ENCODE measurements at places on chromosomes 2 and 18. TPM values are rescaled to one million over a fixed set of nuclear protein-coding genes. Genes with fewer than 3 reads are reported as not detected.

The CD207 gene
- total RNA-seq, result 1.8 TPM

The PDE11A gene
- total RNA-seq, result not detected

The C1D gene
- 14.1 TPM for total RNA-seq

The GKN1 gene
- not detected for total RNA-seq

The PUS10 gene
- 18.5 TPM for total RNA-seq

The CDH7 gene
- not detected for total RNA-seq

The ABCG5 gene
- total RNA-seq, result not detected

The RALB gene
- 43.2 TPM for total RNA-seq

The ZAP70 gene
- total RNA-seq, result 97.4 TPM

The TEX44 gene
- total RNA-seq, result not detected

The UCN gene
- 1.3 TPM for total RNA-seq

The OSBPL1A gene
- 2.0 TPM for total RNA-seq

The UGT1A8 gene
- total RNA-seq, result not detected

The TUBA4B gene
- not detected for total RNA-seq

The ARMC9 gene
- 2.5 TPM for total RNA-seq

The SLC19A3 gene
- not detected for total RNA-seq

The AMER3 gene
- not detected for total RNA-seq

The FEV gene
- not detected for total RNA-seq

The MOCOS gene
- total RNA-seq, result not detected

The NAGK gene
- total RNA-seq, result 104 TPM

The ERICH2 gene
- total RNA-seq, result not detected

The UBR3 gene
- total RNA-seq, result 54.1 TPM

The CENPA gene
- 18.5 TPM for total RNA-seq

The C2orf78 gene
- total RNA-seq, result not detected

The PFN4 gene
- total RNA-seq, result 1.2 TPM

The GULP1 gene
- not detected for total RNA-seq

The ABI2 gene
- 38.6 TPM for total RNA-seq

The CMPK2 gene
- 6.4 TPM for total RNA-seq

The MYCN gene
- not detected for total RNA-seq

The TCF23 gene
- not detected for total RNA-seq

The POTEI gene
- not detected for total RNA-seq

The TNS1 gene
- total RNA-seq, result 2.1 TPM

The KIF5C gene
- 8.6 TPM for total RNA-seq

The CIB4 gene
- not detected for total RNA-seq

The SOX11 gene
- total RNA-seq, result not detected

The MLPH gene
- total RNA-seq, result not detected

The ALPI gene
- not detected for total RNA-seq

The CNDP1 gene
- 0.57 TPM for total RNA-seq

The NFATC1 gene
- total RNA-seq, result 34.4 TPM

The INPP5D gene
- 155 TPM for total RNA-seq

The AGXT gene
- not detected for total RNA-seq

The CROCC2 gene
- total RNA-seq, result not detected

The PPP1R1C gene
- total RNA-seq, result not detected

The CLEC4F gene
- 8.9 TPM for total RNA-seq

The NAT8 gene
- not detected for total RNA-seq

The PLA2R1 gene
- not detected for total RNA-seq

The GALNT14 gene
- total RNA-seq, result 1.3 TPM

The HOXD13 gene
- total RNA-seq, result not detected

The PLEKHA3 gene
- total RNA-seq, result 41.2 TPM

The RPRM gene
- total RNA-seq, result not detected

The ERBB4 gene
- total RNA-seq, result not detected

The SPP2 gene
- total RNA-seq, result not detected

The APOB gene
- not detected for total RNA-seq

The UGT1A3 gene
- not detected for total RNA-seq

The MOGAT1 gene
- not detected for total RNA-seq

The STK39 gene
- total RNA-seq, result 39.1 TPM
